Suppressor macrophage (primary cell): ENCODE measurements at places on chromosomes 7 and 10.

GRCh38 chr7:82886324-82886723 is 276.4 kb downstream of the PCLO start:
- no peak for DNase-seq

DNA sequence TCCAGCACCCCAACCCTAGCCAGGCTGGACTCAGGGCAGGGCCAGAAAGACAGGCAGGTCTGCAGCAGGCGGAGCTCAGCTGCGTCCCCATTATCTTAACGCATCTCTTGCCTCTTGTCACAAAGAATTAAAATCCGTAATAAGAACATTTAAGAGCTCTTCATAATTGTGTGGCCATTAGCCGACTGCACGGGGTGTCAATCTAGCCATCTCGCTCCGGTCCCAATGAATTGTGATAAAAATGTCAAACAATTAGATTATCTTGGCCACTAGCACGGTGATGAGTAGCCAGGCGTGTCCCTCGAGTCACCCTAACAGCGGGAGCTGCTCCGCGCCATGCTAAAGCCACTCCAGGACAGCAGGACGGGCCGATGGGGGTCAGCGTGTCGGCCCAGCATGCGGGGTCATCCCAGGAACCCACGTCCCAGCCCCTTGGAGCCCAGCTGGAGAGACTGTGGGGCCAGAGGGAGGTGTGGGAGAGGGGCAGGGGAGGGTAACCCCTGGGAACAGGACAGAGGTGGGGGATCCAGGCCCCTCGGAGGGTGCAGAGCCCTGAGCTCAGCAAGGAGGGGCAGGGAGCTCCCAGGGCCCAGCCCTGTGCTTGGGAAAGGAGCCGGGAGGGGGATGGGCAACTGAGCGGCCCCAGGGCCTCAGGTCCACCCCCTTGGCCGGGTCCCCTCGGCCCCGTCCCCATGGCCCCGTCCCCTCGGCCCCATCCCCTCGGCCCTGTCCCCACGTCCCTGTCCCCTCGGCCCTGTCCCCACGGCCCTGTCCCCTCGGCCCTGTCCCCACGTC is 17.7 kb upstream of the NKX6-2 start:
- DNase-seq: no peak

DNA sequence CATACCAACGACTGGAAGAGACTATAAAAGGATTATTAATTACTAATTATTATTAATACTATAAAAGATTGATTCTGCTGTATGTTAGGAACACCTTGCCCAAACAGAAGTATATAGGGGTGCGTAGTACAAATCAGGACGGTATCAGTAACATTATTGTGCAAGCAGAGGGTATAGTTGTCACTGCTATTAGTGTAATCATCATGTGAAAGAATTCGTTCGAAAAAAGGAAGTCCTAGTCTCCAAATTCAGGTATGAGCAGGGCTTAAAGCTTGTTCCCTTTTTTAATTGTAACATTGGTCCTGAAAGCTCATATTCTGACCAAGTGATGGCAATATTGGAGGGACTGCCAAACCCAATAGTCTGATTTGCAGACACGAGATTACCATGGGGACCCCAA is 81.8 kb downstream of the THSD7A start:
- no peak for DNase-seq

DNA sequence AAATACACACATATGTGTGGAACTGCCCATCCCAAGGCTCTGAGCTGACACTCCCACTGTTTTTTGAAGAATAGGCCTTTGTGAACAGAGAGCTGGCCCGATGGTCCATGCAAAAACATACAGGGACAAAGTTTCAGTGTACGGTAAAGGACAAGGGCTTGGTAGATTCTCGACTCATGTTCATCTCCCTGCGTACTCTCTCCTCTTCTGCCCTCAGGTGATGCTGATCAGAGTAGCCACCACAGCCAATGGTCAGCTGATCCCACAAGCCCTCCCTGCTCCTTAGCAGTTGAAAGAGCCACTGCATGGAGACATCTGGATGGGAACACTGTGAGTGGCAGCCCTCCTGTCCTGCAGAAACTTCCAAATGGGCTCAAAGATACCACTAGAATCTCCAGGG is 23.1 kb upstream of the C10orf71 start:
- DNase-seq: no peak

DNA sequence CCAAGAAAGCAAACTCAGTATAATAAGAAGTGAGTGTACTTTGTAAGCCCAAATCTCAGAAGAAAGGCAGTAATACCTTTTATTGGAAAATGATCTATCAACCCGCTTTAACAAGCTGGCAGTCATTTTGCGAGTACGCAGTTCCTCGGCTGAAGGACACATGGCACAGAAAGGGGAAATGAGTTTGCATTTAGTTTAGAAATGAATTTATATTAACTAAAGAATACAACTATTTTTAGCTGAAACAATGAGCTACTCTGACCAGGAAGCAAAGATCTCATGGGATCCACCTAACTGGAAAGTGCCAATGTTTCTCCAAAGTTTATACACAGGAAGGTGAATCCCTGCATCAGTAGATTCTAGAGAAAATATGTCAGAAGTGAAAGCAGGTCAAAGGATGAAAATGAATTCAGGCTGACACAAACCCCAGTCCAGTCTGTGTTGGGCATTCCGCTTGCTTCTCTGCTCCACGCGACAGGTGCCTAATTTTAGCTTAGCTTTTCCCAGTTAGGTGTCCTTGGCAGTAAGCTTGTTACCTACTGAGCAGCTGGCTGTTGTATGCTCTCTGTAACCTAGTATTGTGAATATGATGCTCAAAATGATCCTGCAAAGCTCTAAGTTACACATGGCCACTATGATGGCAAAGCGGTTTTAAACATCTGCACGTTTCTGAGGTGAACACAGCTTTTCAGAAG is 112.8 kb downstream of the LARP4B start:
- DNase-seq: no peak

- DNase-seq: no peak
Observed at GRCh38 chr10:44946205-44946604, 13.4 kb upstream of the RASSF4 start.
